ENCODE measurements at places on chromosomes 7 and 10. TPM values are rescaled to one million over a fixed set of nuclear protein-coding genes. Genes with fewer than 3 reads are reported as not detected.

GRID2IP gene
- total RNA-seq, result not detected

EGR2 gene
- total RNA-seq, result 0.34 TPM

PVRIG gene
- total RNA-seq, result not detected

KAZALD1 gene
- total RNA-seq, result 2.6 TPM

OIT3 gene
- total RNA-seq, result not detected

EBF3 gene
- total RNA-seq, result 0.11 TPM

SPDYE5 gene
- total RNA-seq, result not detected

RTKN2 gene
- 0.58 TPM for total RNA-seq

LOXL4 gene
- total RNA-seq, result 1.6 TPM

NYAP1 gene
- total RNA-seq, result 1.2 TPM

OR13A1 gene
- total RNA-seq, result not detected

LMOD2 gene
- not detected for total RNA-seq

MSS51 gene
- 0.41 TPM for total RNA-seq

PDK4 gene
- total RNA-seq, result 22.0 TPM

R3HCC1L gene
- 15.9 TPM for total RNA-seq

CREB5 gene
- 5.1 TPM for total RNA-seq

NDUFB2 gene
- total RNA-seq, result 380 TPM

KCNH2 gene
- 0.37 TPM for total RNA-seq

THSD7A gene
- total RNA-seq, result 1.3 TPM

SPDYE16 gene
- total RNA-seq, result not detected

ARMS2 gene
- total RNA-seq, result not detected

HTR5A gene
- not detected for total RNA-seq

A1CF gene
- 0.11 TPM for total RNA-seq

SSC4D gene
- 1.4 TPM for total RNA-seq

SMKR1 gene
- total RNA-seq, result 13.5 TPM

PKD1L1 gene
- total RNA-seq, result 0.62 TPM

ZNF853 gene
- total RNA-seq, result 2.9 TPM

OR2A42 gene
- total RNA-seq, result not detected

CDHR3 gene
- 4.6 TPM for total RNA-seq

PKD2L1 gene
- total RNA-seq, result 0.07 TPM

FFAR4 gene
- 0.44 TPM for total RNA-seq

SLC37A3 gene
- 30.2 TPM for total RNA-seq

BUD23 gene
- total RNA-seq, result 126 TPM

MAD1L1 gene
- 26.5 TPM for total RNA-seq

HMX3 gene
- total RNA-seq, result not detected

TLX1 gene
- not detected for total RNA-seq

AGR3 gene
- total RNA-seq, result not detected

PSPH gene
- 22.9 TPM for total RNA-seq

C7orf33 gene
- not detected for total RNA-seq

TBRG4 gene
- total RNA-seq, result 107 TPM

CALD1 gene
- total RNA-seq, result 87.3 TPM

ZNF117 gene
- total RNA-seq, result 0.18 TPM

ITGB8 gene
- total RNA-seq, result 0.95 TPM

TMEM273 gene
- total RNA-seq, result not detected

IFIT3 gene
- 7.0 TPM for total RNA-seq

TAX1BP1 gene
- 76.6 TPM for total RNA-seq

ACTL6B gene
- not detected for total RNA-seq

EMX2 gene
- not detected for total RNA-seq

FRAT1 gene
- total RNA-seq, result 2.2 TPM

FAM241B gene
- total RNA-seq, result 20.5 TPM

GPR158 gene
- total RNA-seq, result 0.06 TPM

CPN1 gene
- 0.21 TPM for total RNA-seq

LDB3 gene
- total RNA-seq, result 0.05 TPM

ZNF467 gene
- total RNA-seq, result 1.2 TPM

WNT8B gene
- total RNA-seq, result not detected

ABCB4 gene
- not detected for total RNA-seq

OPN4 gene
- not detected for total RNA-seq

All from A549 treated with RU486 at 1 μM for 4 hours (cell line).